ENCODE measurements at places on chromosomes 3 and 15.

- DNase-seq: no peak
Observed at GRCh38 chr3:83514130-83514914, 1444.5 kb upstream of the CADM2 start.

GRCh38 chr3:49020330-49021212 is 1.4 kb upstream of the NDUFAF3 start:
- DNase-seq: peak; percentile 57

DNA sequence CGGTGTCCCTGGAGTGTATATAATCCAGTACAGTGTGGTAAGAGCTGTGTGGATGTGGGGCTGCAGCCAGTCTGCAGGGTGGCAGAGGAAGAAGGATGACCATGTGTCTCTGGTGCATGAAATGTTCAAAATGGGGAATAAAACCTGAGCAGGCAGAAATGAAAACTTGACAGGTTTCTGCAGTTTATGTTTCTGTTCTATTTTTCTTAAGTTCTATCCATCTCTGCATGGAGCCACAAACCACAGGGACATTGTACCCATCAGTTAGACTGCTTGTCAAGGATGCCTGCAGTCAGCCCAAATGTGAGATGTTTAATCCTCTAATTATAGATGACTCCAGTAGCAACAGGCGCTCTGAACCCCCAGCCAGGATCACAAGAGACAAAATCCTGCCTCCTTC is 216.7 kb downstream of the IL20RB start:
- DNase-seq: no peak

DNA sequence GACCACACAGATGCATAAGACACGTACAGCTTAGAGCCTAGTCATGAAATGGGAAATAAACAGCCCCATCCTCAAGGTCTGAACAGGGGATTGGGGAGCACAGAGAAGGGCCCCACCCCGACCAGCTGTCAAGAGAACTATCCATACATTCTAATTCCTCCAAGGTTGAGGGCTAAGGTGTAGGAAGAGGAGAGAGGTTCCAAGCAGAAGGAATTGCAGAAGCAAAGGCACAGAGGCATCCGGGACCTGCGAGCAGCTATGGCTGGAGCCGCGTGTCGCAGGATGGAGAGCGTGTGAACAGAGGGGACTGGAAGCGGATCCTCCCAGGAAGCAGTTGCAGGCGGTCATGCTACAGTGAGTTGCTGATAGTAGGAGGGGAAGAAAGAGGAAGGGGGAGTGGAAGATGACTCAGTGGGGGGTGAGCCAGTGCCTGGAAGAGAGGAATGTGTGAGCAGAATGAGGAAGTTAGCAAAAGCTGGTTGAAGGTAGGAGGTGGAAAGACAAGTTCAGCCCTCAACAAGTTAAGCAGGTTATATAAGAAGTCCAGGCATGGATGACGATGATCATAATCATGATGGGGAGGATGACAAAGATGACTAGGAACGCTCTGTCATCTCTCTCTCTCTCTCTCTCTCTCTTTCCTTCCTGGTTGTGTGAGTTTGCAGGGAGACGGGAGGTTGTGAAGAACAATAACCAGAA is 89.7 kb downstream of the LIPC start:
- DNase-seq: no peak

DNA sequence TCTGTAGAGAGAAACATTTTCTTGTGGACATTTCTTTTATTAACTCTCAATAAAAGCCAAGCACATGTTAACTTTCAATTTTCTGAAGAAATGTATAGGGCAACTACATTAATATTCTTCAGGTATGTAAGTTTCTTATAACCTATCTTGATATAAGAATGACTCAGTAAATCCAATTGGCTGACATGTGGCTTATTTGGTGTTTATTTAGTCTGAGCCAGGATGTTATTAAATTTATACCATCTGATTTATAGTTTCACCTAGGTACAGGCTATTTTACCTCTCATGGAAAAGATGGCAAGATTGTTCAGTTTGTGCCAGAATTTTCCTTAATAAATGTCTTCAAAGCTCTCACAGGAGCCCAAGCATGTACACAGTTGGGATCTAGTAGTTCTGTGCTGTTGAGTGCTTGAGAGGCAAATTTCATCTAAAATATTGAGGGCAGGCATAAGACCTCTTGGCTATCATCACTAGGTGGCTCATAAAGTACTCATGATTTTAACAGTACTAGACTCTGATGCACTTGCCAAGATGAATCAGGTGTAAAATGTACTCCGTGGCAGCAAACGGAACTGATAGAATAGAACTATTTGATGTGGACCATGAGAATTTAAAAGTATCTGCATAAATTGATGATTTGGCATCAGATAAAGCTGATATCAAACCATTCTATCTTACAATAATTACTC is 631.9 kb downstream of the RBMS3 start:
- DNase-seq: no peak

GRCh38 chr15:78361771-78362506 is 21.8 kb downstream of the CRABP1 start:
- DNase-seq: no peak

- DNase-seq: no peak
Observed at GRCh38 chr3:183818041-183818620, 7.2 kb downstream of the MAP6D1 start.

DNA sequence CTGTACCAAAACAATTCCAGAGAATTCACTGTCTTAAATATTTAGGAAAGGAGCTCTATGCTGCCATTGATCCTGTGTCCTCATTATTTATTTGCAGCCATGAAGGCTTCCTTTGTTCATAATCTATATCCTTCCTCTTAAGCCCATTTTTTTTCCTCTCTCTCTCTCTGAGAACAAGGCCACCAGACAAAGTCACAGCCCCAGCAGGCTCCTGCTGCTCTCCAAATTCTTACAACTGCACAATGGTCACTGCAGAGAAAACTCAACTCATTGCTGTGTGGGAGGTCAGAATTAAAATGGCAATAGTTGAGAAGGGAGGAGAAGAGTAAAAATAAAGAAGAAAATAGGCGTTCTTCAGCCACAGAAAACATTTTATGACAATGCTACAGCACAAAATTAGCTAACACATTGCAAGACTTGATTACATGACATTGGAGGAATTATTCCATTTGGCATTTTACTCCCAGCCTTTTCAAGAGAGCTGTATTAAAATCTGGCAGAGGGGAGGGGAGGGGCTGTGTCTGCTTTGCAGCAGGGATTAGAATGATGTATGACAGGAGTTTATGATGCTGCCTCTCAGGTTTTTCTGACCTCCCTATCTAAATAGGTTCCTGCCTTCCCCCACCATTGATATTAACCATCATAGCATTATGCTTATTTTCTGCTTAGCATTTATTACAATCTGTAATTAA is 399.7 kb upstream of the THBS1 start:
- no peak for DNase-seq

DNA sequence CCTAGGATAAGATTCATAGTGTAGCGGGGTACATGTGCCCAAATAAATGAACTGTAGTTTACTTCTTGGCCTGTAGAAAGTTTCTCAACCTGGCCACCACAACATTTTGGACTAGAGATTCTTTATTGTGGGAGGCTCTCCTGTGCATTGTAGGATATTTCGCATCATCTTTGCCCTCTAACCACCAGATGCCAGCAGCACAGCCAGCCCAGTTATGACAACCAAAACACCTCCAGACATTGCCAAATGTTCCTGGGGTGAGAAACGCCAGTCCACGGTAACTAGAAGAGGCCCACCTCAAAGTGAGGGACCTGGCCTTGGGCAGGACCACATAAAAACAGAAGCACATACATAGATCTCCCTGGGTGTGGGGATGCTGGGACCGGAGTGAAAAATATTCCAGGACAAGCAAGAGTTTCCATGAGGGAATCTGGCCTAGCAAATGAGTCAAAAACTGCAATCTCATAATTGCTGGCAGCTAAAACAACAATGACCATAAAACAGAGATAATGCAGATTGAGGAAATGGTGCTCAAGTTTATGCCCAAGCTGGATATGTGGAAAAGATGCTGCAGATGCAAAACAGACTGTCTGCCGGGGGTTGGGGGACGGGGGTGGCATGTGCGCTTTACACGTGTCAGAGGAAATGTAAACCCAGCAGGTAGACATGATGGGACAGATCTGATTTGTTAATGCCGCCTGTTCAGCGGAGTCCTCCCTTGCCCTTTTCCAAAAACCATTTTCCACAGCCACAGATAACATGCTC is 39.7 kb downstream of the ARHGEF3 start:
- DNase-seq: no peak

DNA sequence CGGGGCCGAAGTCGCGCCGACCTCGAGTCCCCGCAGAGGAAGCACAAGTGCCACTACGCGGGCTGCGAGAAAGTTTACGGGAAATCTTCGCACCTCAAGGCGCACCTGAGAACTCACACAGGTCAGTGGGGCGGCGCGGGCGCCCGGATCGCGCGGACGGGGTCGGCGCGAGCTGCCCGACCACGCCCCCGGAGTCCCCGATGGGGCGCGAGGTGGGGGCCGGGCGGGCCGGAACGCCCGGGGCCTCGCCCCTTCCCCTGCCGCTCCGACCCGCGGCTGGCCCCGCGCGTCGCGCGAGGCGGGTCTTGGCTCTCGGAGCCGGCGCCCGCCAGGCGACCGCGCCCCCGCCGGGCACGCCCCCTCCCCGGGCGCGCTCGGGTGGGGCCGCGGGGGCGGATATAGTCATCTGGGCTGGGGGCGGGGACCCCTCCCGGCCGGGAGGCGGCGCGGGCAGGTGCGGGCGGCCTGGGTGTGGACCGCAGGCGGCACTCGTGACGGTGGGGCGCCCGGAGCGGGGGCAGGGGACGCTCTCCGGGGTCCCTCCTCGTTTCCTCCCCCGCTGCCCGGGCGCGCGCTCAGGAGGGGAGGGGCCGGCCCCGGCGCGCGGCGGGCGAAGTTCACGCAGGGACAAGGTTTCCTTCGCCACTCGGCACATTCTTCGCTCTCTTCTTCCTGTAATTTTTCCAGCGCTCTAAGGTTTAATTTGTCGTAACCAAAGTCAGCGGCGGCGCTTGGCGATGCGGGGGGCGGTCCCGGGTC is 1.2 kb downstream of the KLF13 start:
- DNase-seq: peak; percentile 64

GRCh38 chr3:30048431-30048830 is 558.0 kb upstream of the TGFBR2 start:
- no peak for DNase-seq

DNA sequence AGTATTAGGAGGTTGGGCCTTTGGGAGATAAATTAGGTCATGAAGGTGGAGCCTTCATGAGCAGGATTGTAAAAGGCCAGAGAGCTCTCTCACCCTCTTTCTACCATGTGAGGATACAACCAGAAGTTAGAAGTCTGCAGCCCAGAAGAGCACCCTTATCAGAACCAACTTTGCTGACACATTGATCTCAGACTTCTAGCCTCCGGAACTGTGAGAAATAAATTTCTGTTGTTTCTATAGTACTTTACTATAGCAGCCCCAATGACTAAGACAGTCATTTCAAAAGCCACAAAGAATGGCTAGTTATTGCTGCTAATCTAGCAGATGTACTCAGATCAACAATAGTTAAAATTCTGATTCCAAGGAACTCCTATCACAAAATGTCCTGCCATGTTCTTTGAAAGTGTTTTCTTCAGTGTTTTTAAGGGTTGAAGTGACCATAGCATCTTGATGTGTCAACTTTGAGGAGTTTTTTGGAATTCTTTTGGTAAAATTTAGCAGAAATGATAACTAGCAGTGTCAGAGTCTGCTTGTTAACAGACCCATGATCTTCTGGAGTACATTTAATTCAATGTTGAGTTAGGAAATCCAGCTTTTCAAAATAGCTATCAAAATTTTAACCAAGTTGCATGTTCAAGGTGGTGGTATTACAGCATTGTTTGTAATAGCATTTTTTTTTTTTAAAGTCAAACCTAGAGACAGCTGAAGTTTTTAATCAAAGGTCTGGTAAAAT is 10.3 kb downstream of the DZIP3 start:
- no peak for DNase-seq

GRCh38 chr3:7744850-7745249 is 756.8 kb upstream of the LMCD1 start:
- DNase-seq: no peak

DNA sequence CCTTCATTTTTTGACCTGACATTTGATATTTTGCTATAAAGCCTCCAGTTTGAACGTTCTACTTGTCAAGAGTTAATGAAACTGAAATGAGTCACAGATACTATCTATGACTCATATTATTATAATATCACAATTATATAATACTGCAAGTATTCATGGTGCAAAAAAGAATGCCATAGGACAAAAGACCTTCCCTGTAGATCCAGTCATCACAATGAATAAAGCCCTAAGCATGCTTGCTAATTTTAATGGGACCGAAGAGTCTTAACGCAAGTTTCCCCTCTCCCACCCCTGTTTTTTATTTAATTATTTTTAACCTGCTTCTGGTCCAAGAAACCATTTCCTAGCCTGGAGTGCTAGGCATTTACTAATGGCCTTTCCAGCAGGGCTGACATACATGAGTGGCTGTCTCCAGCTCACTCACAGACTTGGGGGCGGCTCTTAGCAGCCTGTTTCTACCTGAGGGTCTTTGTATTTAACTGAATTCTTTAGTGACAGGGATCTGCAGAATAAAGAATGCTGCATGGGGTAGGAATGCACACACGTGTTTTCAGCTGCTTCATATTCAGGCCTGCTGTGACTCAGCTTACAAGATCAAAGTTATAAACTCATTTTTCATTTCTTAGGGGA is 61.2 kb downstream of the THBS1 start:
- no peak for DNase-seq

DNA sequence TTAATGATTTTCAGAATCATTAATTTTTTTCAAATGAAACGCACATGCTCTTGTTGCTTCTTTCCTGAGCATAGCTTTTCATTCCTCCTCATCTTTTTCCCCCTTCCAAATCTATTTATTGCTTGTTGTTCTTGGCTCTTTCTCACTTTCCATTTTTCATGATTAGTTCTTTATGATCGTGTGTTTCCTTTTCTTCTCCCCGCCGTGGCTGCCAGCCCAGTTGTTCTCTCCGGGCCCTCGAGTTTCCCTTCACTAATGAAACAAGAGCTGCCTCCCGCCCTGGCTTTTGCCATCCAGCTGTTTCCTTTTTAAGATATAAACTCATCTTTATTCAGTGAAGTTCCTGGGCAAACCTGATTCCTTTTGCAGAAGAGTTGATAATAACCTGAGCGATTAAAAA is 170.2 kb upstream of the NR2F2 start:
- no peak for DNase-seq

DNA sequence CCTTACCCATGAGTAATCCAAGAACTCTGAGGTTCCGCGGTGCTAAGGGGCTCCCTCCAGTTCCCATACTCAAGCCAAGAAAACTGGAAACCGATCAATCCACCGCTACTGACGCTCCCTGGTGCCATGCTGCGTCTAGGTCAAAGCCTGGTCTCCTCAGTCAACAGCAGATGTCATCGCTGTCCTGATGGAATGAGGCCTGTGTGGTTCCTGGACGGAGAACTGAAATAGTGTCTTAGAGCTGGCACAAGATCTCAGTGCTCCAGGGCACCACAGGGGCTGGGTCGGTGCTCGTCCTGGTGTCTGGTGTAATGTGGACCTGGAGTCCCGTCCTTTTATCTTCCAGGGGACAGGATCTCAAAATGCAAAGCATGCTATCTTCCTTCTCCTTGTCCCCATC is 373.9 kb upstream of the CFAP20DC start:
- DNase-seq: no peak

- no peak for DNase-seq
Observed at GRCh38 chr3:49593041-49593440, 38.8 kb downstream of the BSN start.

Data from stimulated activated naive CD8-positive, alpha-beta T cell treated with anti-CD3 and anti-CD28 coated beads, Interleukin-15, amount 100 ng/mL, for 72 hours (primary cell).